ENCODE measurements at places on chromosomes 2 and 18.

- peak; percentile 46 for DNase-seq
These were observed 458 bp downstream of the HYCC2 start for GRCh38 chr2:201070948-201071478.

- DNase-seq: no peak
These were observed 79.0 kb upstream of the CDH19 start for GRCh38 chr18:66682855-66683322.

DNA sequence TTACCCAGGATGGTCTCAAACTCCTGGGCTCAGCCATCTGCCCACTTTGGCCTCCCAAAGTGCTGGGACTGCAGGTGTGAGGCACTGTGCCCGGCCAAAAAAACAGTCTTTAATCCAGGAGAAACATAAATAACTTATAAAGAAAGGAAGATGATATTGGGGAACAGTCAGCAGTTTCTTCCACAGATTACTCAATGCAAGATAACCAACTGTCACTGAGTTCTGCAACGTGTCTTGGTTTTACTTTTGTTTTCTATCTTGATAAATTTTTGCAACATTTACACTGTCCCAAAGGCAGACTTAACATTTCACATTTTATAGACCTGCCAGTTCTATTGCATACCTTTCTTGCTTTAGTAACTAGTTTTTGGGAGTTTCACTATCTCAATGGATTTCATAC, 71.1 kb downstream of the ANKRD44 start:
- no peak for DNase-seq

GRCh38 chr2:172639823-172640222, 83.9 kb downstream of the PDK1 start:
- no peak for DNase-seq

- DNase-seq: no peak
These were observed at the start of gene SMAD7 for GRCh38 chr18:48950536-48951447. TSS of gene SMAD7 (minus strand) at chr18:48950965. CDS start at chr18:48950424, 541 bp downstream.
